Activated CD4-positive, CD25-positive, alpha-beta regulatory T cell treated with anti-CD3 and anti-CD28 coated beads, Interleukin-2, amount 50 U/mL, for 24 hours (primary cell): ENCODE measurements at places on chromosomes 5 and 9.

DNA sequence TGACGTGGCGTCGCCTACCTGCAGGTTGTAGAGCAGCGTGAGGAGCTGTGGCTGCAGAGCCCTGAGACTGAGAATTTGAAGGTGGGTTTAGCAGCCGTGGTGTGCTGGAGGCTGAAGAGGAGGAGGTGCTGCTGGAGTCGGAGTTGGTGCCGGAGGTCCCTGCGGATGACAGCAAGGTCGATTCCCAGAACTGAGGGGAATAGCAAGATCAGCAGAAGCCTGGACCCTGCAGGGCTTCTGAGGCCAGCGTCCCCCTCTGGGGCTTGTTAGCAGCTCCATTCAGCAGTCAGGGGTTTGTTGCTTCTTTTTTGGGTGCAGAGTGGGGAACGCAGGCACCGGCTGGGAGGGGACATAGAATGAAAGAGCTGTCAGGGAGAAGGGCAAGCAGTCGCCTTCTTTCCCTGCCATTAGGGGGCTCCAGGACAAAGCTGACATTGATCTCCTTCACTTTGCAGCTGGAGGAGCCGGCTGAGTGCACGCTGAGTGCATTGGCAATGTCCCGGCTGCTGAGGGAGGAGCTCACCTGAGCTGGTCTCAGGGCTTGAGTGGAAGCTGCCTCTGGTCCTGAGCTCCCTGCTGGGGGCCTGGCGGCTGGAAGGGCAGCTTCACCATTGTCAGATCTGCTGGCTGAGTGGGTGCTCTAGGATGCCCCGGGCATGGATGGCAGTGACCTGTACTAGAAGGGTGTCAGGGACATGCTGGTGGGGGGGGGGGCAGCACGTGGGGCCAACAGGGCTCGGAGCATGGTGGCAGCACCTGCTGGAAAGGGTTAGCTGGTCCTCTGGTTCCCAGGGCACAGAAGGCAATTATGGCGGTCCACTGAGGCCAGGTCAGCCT lies 20.8 kb downstream of the OBP2B start:
- no peak for ATAC-seq

GRCh38 chr5:158486566-158486965 lies 613.1 kb downstream of the EBF1 start:
- no peak for ATAC-seq

DNA sequence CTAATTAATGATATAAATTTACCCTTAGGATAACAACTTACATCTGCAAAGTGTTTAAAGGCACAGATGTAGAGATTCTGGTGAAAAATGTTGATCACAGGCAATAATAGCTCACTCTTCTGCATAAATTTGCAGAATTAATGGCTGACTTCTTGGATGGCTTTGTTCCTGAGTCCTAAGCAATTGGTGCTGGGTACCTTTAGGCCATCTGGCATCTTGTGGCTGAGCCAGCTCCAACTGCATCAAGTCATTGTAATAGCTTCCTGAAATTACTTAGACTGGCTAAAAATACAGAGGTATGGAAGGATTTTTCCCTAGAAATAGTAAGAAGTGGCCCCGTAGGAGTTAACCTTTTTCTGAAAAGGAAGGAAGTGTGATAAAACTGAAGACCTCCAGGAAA lies 118.3 kb upstream of the MINAR2 start:
- ATAC-seq: no peak

- no peak for ATAC-seq
These were observed 15.5 kb downstream of the B4GALT1 start for GRCh38 chr9:33151601-33152000.

GRCh38 chr9:1400983-1401382 lies 350.8 kb downstream of the DMRT2 start:
- no peak for ATAC-seq

- ATAC-seq: no peak
These were observed 207.5 kb downstream of the CHSY3 start for GRCh38 chr5:130111746-130112145.
